Stimulated activated naive CD8-positive, alpha-beta T cell treated with anti-CD3 and anti-CD28 coated beads, Interleukin-15, amount 100 ng/mL, for 72 hours (primary cell): ENCODE measurements at places on chromosomes 6 and 20.

DNA sequence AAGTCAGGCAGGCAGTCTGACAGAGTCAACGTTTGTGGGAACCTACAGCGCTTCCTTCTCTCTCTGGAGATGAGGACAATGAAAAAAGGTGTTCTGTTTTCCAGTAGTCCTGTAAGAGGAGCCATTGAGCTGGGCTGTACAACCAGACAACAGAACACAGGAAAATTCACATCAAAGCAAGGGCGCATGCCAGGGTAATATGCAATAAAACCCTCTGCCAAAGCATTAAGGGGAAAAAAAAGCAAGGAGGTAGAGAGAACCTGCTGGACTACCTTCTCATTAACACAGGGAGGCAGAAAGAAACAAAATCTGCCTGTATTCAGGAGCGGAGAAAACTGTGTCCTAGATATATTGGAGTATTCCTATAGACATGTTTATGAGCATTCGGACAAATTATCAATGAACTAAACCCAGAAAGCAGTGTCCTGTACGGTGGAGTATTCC lies 1.3 kb downstream of the RNF24 start:
- no peak for DNase-seq

GRCh38 chr20:41563087-41563486 lies 55.1 kb downstream of the CHD6 start:
- DNase-seq, result no peak

DNA sequence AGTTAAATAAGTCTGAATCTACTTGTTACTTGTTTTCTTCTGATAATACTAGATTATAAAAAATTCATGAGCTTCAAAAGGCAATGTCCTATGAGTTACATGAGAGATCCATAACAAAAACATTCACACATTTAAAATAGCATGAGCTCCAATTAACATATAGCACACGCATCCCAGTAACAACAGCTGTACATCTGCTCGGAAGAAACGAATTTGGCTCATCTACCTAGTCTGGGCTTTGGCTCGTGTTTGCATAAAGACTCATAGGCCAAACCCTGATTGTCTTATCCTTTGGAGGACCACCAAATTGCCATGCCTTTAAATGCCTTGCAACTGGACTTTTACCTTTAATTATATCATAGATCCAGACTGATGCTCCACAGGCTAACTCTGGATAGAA lies 259.7 kb upstream of the CHD6 start:
- no peak for DNase-seq

GRCh38 chr20:33019465-33020277 lies 11.8 kb upstream of the BPIFB6 start:
- no peak for DNase-seq

DNA sequence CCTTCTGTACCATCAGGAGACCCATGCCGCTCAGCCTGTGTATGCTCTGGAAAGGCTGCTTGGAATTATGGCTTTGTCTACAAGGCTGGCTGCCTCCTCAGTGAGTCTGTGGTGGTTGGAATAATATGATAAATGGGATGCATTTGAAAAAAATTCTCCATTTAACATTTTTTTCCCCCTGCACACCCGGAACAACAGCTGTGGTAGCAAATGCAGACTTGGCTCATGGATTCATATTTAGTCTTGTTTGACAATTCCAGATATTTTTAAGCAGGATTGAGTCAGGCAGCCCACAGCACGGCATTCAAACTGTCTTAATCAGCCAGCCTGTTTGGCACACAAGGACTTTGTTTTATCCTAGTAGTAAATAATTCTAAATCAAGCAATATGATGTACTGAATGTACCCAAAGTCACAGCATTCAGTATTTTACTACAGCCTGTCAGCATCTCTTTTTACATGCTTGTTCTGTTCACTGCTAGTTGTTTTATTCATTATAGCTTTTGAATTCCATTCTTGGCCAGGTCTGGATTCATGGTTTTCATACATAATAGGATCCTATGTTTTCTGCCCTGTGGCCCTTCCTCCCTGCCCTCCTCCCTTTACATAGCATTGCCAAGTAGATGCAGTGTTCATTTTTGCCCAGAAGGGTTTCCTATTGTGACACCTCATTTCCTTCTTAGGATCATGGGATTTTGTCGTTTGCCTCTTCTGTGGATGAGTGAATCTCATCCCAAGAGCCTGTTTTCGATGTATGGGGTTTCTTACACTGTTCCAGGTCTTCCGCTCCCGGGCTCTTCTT lies 68.1 kb downstream of the LRRC1 start:
- DNase-seq, result no peak

DNA sequence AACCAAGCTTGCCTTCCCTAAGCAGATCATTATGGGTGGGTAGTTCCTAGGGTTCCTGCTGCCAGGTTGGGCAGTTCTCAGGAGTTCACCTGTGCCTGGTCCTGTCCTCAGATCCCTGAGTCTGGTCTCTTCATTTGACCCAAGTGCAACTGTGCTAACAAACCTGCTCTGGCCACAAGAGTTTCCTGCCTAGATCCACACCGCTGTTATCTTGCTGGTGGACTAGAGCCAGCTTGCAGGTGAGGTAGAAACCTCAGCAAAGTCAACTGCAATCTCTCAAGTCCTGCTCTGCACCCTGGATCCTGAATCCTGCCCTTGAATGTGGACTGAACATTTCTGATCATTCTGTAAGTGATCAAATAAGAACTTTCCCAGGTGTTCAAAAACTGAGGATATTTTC lies 191.8 kb upstream of the LRFN2 start:
- no peak for DNase-seq

- no peak for DNase-seq
Observed at GRCh38 chr20:47318027-47318585, 38.4 kb downstream of the ZMYND8 start.
